Hepatocyte (in vitro differentiated cells): ENCODE measurements at places on chromosomes 1 and 21. TPM values are rescaled to one million over a fixed set of nuclear protein-coding genes. Genes with fewer than 3 reads are reported as not detected.

Gene HSF2BP
- 1.4 and 2.1 TPM in 2 replicates for total RNA-seq

Gene HSD3B2
- total RNA-seq, result 3.4 and 7.3 TPM in 2 replicates

Gene AGBL4
- 0.52 and 0.73 TPM in 2 replicates for total RNA-seq

Gene CYP4A11
- 14.1 and 20.8 TPM in 2 replicates for total RNA-seq

Gene PTGER3
- total RNA-seq, result 1.4 and 1.8 TPM in 2 replicates

Gene UTS2
- total RNA-seq, result 0.16 TPM in 1 of 2 replicates, not detected in the other

DNA sequence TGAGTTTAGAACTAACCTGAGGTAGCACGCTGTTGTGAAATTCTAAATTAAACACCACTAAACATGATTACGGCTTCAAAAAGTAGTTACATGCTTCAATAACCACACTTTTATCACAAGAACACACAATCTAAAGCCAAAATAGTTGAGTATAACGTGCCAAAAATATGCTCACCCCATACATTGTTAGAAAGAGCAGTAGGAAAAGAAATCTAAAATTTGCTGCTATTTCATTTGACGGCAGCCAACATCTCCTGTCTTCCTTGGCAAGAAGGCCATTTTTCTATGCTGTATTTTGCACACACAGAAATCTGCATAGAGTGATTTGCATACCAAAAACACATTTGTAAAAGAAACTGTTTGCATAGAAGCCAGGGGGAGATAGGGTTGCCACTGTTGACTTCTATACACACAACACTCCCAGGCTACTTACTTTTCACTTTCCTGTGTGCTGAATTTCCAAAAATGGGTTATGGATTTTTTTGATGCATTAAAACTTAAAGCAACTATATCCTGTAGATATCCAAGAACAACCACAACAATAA lies 42.9 kb upstream of the DMRTB1 start:
- DNase-seq, result no peak
- H3K4me1 ChIP-seq, result peaks cover 3% of the 10 kb centered on the region
- peaks cover 16% of the 10 kb centered on the region for H3K27me3 ChIP-seq

DNA sequence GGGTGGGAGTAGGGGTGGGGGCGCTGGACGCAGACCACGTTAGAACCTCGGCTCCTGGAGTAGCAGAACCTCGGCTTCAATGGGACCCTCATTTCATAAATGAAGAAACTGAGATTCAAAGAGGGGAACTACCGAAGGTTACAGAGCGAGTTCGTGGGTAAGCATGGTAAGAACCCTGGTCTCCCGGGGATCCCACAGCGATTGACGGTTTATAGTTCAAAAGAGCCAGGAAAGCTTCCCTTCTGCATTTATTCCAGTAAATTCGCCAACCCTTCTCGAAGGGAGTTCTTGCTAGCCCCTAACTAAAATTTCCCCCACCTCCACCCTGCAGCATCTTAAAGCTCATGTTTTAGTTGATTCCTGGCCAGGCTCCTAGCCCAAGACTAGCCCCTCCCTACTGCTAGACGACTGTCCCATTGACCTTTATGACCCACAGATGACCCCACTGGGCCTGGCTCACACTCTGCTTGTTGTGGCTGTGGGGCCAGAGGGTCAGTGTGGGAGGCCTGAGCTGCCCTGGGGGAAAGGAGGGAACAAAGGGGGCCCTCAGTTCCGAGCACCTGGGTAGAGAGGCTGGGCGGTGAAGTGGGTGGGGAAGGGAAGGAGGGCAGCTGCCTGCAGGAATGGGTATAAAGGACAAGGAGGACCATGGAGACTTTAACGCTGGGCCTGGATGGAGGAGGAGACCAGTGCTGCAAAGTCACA lies 558 bp upstream of the KIF21B start:
- H3K36me3 ChIP-seq, result no peaks in the 10 kb centered on the region
- no peak overlapping the region for H3K4me3 ChIP-seq
- no peak for DNase-seq
- no peak overlapping the region for H3K27ac ChIP-seq

DNA sequence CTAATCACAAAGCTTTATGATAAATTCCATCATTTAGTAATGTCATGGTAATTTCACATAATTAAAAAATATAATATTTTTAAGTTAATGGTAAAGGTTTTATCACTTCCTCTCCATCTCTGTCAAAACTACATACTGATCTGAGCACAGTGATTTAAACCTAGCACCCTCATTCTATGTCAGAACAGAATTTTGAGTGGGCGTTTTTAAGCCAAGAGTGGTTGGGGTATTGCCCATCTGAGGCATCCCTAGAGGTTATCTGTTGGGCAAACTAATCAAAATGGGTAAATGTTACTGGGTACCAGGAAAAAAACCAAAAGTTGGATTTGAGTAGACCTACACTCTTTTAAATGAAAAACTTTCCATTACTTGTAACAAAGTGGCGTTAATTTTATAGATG lies 100.7 kb upstream of the GFI1 start:
- H3K4me1 ChIP-seq, result no peaks in the 10 kb centered on the region
- no peaks in the 10 kb centered on the region for H3K36me3 ChIP-seq
- no peak overlapping the region for H3K4me3 ChIP-seq
- H3K27me3 ChIP-seq, result no peaks in the 10 kb centered on the region
- H3K27ac ChIP-seq, result no peak overlapping the region

DNA sequence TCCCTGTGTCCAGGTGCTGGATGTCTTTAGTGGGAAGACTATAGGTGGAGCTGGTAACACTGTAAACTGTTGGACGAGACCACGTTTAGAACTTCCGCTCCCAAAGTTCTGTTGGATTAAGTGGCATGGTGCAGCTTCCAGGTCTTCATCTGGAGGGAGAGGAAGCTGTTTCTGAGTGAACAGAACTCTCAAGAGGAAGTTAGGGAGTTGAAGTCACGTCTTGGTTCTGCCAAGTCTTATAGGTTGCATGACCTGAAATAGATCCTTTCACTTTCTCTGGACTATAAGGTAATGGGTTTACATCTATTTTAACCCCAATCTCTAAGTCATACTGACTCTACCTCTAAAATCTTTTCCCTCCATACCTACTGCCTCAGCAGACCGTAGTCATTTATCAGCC lies 97.4 kb upstream of the TNR start:
- DNase-seq, result no peak
- peaks cover 20% of the 10 kb centered on the region for H3K4me1 ChIP-seq
- H3K27ac ChIP-seq, result peak overlapping the region; percentile 84

DNA sequence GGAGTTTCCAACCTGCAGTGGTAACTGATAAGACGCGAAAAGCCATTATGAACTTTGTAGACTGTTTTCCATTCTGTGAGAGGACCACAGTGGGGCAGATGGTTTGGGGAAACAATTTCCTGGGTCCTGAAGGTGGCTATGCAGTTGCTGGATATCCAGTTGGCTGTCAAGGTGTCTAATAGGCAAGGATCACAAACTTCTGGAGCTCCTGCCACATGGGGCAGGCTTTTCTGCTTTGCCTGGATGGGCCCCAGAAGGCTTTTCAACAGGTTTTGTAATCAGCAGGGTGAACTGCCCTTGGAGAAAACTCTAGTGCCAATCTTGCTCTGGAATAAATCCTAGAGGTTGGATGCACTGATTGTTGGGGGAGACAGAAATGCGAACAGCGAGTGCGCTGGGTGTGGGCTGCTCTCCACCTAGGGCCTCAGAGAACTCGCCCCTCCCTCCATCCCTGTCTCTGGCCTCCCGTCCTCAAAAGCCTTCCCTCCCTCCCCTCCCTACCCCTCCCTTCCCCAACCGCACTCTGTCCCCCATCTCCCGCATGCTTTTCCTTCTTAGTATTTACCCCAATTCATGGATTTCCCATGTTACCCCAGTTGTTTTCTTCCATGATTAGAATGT lies 210.3 kb upstream of the USP24 start:
- H3K4me1 ChIP-seq, result peaks cover 42% of the 10 kb centered on the region
- H3K4me3 ChIP-seq, result no peak overlapping the region
- H3K27ac ChIP-seq, result no peak overlapping the region
- no peaks in the 10 kb centered on the region for H3K27me3 ChIP-seq

- no peaks in the 10 kb centered on the region for H3K36me3 ChIP-seq
- no peak overlapping the region for H3K27ac ChIP-seq
- no peak overlapping the region for H3K4me3 ChIP-seq
- DNase-seq, result no peak
Measured at GRCh38 chr1:174710868-174711845, 263.4 kb downstream of the GPR52 start.

- H3K36me3 ChIP-seq, result no peaks in the 10 kb centered on the region
- DNase-seq, result peak; percentile 49
- H3K27ac ChIP-seq, result peak overlapping the region; percentile 36
- no peak overlapping the region for H3K4me3 ChIP-seq
Measured at GRCh38 chr1:224430511-224431113, 4.0 kb downstream of the WDR26 start.

DNA sequence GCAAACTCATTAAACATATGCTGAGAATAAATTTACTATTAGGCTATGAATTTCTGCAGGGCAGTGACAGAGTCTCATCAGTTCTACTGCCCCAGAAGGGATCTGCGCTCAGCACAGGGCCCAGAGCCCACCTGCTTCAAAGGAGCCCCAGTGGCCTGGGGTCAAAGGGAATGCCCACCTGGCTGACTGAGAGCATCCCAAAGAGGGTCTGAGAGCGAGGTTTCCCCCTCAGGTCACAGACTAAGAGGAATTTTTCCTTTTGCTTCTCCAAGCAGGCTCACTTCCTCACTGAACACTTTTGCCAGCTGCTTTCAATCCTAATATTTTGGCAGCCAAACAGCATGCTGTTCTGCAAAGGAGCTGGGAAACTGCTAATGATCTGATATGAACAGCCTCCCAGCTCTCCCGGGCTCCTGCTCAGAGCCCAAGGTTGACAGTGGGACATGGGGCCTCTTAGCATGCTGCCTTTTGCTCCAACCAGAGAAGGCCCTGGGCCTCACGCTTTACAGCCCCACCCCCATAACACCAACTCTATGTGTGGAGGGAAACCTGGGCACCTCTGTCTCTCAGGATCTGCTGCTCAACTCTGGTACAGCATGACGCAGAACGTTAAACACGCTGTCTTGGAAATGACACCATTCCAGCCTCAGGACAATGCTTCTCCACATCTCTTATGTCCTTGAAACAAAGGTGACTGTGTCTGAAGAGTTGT lies 70.7 kb upstream of the SYT6 start:
- H3K36me3 ChIP-seq, result no peaks in the 10 kb centered on the region
- no peak for DNase-seq
- peaks cover 4% of the 10 kb centered on the region for H3K4me1 ChIP-seq
- no peak overlapping the region for H3K4me3 ChIP-seq
- H3K27ac ChIP-seq, result no peak overlapping the region
- H3K27me3 ChIP-seq, result no peaks in the 10 kb centered on the region

DNA sequence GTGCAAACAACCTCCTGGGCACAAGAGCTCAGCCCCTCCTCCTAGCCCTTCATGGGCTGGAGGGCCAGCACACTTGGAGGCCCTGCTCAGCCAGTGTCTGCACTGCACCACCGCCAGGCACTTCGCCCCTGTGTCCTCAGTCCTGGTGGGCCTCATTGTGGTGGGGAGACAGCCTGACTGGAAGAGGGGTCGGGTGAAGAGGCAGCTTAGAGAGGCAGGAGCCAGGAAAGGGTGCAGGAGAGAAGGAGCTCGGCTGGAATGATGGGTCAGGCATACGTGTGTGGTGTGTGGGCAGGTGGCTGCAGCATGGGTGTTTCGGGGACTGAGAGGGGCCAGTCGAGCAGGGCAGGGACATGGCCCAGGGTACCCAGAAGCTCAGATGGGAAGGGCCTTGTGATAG lies 4.1 kb downstream of the WNT3A start:
- H3K27me3 ChIP-seq, result peaks cover 62% of the 10 kb centered on the region
- H3K27ac ChIP-seq, result no peak overlapping the region
- H3K36me3 ChIP-seq, result no peaks in the 10 kb centered on the region
- H3K4me1 ChIP-seq, result no peaks in the 10 kb centered on the region
- H3K4me3 ChIP-seq, result no peak overlapping the region

DNA sequence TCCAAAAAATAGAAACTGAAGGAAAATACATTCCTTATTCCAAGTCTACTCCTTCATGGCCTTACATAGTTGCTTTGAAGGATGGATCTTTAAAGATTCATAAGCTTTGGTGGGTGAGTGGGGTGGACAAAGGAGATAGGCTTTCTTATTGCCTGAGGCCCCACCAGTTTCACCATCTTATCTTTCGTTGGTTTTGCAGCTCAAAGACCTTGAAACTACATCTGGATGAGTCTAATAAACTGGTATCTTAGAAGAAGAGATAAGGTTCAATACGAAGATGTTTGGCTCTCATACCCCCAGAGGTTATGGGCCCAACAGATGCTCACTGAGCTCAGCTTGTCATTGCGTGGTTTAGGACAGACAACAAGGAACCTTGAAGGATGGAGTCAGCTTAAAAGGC lies 201.5 kb downstream of the HS2ST1 start:
- H3K27me3 ChIP-seq, result no peaks in the 10 kb centered on the region
- no peak overlapping the region for H3K27ac ChIP-seq
- H3K4me3 ChIP-seq, result no peak overlapping the region
- no peak for DNase-seq
